ENCODE measurements at places on chromosomes 3 and 15.
A peak's percentile ranks its signal among the peaks of the same experiment; 100 is the strongest.

DNA sequence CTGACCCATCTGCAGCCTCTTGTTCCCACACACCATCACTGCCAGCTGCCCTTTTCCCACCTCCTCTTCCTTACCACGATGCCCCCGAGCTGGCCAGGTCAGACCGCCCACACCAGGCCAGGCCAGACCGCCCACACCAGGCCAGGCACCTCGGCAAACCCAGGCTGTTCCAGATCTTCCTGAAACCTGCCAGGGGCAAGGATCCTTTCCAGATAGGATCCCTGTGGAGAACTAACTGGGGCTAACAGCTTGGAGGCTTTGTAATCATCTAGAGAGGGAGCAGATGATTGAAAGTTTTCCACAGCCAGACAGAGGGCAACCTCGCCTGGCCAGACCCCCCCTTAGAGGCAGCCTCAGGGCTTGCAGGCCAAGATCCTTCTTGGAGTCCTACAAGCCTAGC is 287.3 kb upstream of the TLE3 start:
- no peak for DNase-seq

DNA sequence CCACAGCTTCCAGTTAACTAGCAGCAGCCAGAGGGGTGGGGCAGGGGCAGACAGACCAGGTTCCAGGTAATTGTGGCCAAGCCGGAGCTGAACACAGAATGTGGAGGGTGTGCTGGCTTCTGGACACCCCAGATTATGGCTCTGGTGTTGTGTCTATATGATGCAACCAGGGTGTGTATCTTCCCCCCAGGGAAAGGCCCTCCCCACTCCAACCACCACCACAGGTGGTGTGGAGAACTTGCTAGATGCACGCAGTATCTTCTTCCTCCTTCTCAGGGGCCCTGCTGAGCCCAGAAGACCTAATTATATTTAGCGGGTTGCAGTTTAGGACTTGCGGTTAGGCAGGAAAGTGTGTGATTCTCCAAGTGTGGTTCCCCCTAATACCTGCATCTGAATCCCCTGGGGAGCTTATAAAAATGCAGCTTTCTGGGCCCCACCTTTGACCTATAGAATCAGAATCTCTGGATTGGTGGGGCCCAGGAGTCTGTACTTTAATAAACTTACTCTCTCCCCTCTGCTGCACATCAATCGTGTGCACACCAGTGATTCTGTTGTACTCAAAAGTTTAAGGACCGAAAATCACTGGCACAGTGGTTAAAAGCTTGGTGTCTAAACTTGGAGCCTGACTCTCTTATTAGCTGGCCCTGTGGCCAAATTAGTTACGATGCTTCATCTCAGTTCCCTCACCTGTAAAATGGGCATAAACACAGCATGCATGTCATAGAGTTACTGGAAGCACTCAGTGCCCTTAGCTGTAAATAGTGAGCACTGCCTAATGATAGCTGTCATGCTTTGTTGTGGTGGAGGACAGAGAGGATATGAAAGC is 379.1 kb upstream of the PROK2 start:
- DNase-seq, result no peak

DNA sequence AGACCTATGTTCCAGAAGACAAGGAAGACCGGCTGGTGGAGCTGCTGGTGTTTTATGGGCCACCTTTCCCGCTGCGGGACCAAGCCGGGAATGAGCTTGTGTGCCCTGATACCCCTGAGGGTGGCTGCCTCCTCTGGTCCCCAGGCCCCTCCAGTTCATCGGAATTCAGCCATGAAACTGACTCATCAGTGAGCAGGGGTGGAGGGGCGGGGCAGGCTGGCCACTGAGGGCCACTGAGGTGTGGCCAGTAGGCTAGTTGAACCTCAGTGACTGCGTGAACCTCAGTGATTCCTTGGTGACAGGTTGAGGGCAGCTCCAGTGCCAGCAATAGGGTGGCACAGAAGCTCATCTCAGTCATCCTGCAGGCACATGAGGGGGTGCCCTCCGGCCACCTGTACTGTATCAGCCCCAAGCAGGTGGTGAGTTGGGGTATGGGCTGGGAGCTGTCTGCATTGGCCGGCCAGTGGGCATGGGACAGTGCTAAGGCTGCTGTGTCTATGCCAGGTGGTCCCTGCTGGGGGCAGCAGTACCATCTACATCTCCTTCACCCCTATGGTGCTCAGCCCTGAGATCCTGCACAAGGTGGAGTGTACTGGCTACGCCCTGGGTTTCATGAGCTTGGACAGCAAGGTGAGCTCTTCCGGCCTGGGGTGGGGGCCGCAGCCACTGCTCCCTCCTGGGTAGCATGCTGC is 20.3 kb downstream of the ACAA1 start:
- no peak for DNase-seq

DNA sequence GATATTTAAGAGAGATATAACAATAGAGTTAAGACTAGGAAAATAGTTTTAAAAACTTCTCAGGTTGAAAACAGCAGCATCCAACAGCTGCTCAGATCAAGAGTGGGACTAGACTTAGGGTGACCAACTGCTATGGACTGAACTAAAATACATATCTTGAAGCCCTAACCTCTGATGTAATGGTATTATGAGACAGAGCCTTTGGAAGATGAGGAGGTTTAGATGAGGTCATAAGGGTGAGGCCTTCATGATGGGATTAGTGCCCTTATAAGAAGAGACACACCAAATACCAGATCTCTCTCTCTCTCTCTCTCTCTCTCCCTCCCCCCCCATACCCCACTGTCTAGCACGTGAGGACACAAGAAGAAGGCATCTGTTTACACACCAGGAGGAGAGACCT is 37.4 kb upstream of the GALNT15 start:
- DNase-seq, result no peak

- DNase-seq, result no peak
Measured at GRCh38 chr3:30081904-30082303, 524.5 kb upstream of the TGFBR2 start.

DNA sequence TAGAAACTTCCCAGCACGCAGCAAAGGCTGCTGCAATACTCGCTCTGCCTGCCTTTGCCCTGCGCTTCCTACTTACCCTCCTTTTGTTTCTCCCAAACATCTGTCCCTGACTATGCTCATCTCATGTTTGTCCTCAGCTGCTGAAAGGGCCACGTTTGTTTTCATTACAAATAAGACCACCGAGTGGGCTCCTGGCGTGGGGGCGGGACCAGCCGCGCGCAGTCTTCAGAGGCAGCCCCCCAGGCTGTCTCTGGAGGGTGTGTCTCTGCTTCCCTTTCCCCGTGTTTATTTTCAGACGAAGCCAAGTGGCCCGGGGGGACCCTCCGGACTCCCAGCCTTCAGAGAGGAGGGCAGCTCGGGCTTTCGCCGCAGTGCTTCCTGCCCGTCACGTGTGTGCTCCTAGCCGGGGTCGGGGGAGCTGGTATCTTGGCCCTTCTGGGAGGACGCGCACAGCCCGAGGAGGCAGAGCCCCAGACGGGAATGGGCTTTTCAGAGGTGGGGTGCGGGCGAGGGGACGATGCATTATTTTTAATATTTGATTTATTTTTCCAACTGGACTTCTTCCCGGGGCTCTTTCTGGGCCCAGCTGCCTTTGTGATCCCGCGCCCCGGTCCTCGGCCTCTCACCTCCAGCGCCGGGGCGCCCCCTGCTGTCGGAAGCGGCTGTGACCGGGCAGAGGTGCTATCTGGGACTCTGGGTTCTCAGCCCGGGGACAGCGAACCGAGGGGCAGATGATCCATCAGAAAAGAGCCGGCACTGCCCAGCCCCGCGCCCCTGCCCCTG is 70.0 kb upstream of the CGNL1 start:
- peak; percentile 84 for DNase-seq

- no peak for DNase-seq
Measured at GRCh38 chr3:194075802-194076460, 60.0 kb upstream of the HES1 start.

GRCh38 chr3:37937156-37937555 is 53.4 kb upstream of the VILL start:
- DNase-seq, result no peak

- no peak for DNase-seq
Measured at GRCh38 chr3:156037356-156037755, 83.0 kb upstream of the KCNAB1 start.

DNA sequence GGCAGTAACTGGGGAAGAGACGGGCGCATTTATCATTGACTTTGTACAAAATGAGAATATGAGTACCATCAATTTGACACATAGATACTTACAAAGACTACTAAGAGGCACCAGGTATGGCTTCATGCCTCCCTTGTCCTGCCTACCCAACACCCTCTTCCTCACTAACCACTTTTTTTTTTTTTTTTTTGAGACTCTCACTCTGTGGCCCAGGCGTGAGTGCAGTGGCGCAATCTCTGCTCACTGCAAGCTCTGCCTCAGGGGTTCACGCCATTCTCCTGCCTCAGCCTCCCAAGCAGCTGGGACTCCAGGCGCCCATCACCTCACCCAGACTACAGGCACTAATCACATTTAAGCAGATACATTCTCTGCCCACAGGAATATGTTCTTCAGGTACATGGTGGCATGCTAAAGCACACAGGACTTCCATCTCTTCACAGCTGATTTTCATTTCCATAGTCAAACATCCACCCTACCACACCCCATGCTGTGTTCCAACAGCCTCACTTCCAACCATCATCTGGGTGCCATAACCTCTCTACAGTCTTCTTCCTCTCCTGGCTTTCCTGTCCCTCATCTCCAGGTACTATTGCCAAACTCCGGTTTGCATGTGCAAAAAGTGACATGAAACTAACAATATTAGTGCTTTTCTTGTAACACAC is 41.7 kb downstream of the RAB27A start:
- DNase-seq, result no peak

DNA sequence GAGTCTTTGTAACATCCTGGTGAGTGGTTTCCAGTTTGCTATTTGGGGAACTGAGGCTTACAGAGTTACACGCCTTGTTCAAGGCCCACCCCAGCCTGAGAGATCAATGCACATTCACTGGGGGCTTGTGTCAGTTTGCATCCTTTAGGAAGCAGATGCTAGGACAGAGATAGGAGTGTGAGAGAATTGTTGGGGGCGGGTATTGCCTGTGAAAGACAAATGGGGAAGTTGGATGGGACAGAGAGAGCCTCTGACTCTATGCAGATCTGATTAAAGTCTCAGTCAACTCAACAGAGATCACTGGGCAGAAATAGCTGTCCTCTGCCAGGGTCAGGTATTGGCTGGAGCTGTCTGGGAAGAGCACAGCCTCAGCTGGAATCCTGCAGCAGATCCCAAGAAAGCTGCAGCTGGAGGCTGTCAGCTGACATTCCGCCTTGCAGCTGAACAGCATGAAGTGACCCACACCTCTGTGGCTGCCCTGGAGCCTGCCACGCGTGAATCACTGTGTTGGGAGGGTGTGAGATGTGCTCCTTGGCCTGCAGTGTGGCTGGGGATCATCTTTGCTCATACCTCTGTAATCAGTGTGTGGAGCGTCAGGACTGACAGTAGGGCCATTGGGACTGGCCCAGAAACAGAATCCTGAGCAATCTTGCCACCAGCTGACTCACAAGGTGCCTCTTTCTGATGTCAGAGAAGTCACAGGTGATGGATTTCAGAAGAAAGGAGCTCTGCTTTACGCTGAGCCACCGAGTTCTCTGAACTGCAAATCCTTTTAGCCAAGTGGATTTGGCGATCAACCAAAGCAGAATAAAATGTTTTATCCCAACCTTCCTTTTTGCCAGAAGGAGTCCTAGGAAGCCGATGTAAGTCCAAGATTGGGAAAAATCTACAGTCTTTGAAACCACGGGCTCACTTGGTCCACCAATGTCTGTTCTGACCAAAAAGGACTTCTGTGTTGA is 284.1 kb upstream of the LRRFIP2 start:
- DNase-seq, result peak; percentile 92

DNA sequence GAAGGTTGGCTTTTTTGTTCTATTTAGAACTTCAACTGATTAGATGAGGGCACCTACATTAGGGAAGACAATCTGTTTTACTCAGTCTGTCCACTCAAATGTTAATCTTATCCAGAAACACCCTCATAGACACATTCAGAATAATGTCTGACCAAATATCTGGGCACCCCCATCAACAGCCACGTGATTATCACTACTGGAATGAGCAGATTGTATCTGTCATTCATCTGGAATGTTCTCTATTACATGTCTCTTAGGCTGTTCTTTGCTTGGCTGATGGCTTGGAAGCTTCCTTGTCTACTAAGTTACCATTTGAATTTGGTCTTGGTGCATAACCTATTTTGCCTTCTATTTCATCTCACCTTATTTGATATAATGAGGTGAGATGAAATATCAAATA is 15.7 kb upstream of the LRRC58 start:
- DNase-seq, result no peak

DNA sequence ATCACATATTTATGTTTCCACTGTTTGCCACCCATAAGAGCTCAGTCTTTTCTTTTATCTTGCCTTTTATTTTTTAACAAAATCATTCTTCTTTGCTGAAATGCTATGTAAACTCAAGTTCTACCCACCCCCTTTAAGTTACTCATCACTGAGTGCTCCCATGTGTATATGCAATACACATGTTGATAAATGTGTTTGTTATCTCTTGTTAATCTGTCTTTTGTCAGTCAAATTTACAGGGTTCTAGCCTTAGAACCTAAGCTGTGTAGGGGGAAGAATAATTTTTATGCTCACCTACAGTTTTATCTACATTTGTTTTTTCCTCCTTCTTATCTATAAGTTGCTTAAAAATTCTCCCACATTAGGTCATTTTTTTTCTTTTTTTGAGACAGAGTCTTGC is 1195.9 kb downstream of the ROBO2 start:
- DNase-seq, result no peak

GRCh38 chr3:36295296-36295695 is 85.0 kb upstream of the STAC start:
- no peak for DNase-seq

GRCh38 chr15:97909291-97909891 is 51.1 kb upstream of the ARRDC4 start:
- peak; percentile 64 for DNase-seq

- DNase-seq, result no peak
Measured at GRCh38 chr3:172107403-172107802, 68.0 kb downstream of the FNDC3B start.

DNA sequence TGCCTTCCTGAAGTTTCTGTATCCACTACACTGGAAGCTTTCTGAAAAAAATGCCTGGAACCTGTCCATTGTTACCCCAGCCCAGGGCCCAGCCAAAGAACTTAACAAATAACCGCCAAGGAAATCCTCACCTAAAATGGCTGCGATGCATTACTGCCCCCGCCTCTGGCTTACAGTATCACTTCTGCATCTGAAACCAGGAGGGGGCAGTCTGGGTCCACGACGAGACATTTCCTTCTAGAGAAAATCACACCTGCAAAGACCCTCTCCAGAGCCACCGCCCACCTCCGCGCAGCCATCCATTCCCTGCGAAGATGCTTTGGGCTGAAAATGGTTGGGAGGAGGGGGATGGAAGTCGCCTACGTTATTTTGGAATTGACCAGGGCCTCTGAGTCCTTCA is 22.4 kb upstream of the CELF6 start:
- DNase-seq, result peak; percentile 62

DNA sequence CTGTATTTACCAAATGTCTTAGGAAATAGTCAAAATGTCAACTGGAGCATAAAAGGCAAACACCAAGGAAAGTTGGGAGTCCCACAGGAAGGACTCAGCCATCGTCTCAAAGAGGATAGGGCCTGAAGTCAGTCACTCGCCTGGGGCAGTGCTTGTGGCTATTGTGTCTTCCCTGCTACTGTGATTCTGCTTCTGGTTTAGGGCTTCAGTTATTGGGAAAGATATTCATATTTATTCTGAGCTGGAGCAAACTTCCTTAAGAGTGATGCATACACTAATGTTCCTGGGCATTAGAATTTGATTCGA is 118.1 kb downstream of the EDEM1 start:
- no peak for DNase-seq

All from Kasumi-1 (cell line).